ENCODE measurements at places on chromosomes 2 and 18.
A peak's percentile ranks its signal among the peaks of the same experiment; 100 is the strongest.

- DNase-seq = no peak
These were observed 540.6 kb upstream of the GCFC2 start for GRCh38 chr2:76251342-76251741.

- no peak for DNase-seq
These were observed 239.6 kb downstream of the BABAM2 start for GRCh38 chr2:28129955-28130695.

- no peak for DNase-seq
These were observed 197.8 kb downstream of the RDH14 start for GRCh38 chr2:18362696-18363095.

DNA sequence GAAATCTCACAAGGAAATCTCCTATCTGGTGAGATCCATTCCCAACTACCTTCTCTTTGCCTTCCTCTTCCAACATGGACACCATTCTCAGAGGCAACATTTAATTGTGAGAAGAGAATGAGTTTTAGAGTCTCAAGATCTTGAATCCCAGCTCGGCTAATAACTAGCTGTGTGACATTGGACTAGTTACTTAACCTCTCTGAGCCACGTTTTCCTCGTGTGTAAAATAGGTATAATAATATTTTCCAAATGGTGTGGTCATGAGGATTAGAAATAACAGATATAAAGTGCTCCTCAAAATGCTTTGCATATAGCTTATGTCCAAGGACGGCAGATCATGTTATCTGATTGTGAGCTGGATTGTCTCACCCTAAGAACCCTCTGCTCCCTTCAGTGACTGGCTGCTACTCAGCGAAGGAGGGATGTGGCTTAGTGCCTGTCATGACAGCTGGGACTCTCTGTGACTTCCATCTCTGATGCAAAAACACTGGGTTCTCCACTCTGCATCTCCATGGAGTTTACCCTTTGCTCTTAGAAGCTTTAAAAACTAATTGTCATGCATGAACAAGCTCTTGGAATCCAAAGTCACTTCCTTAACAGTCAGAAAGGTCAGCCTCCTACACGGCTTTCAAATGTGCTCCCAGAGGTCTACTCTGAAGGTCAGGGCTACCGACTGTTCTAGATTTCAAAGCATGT is 38.4 kb upstream of the MRPL19 start:
- no peak for DNase-seq

- peak; percentile 66 for DNase-seq
These were observed 32.7 kb downstream of the QPCT start for GRCh38 chr2:37377187-37377532.

GRCh38 chr2:211751848-211752247 is 786.8 kb downstream of the ERBB4 start:
- no peak for DNase-seq

GRCh38 chr2:68317971-68318913 is 1.5 kb downstream of the CNRIP1 start:
- DNase-seq = no peak

- DNase-seq = peak; percentile 23
These were observed 769 bp downstream of the ATF2 start for GRCh38 chr2:175167076-175167791.

- no peak for DNase-seq
These were observed 1.7 kb upstream of the FZD5 start for GRCh38 chr2:207771421-207771820.

DNA sequence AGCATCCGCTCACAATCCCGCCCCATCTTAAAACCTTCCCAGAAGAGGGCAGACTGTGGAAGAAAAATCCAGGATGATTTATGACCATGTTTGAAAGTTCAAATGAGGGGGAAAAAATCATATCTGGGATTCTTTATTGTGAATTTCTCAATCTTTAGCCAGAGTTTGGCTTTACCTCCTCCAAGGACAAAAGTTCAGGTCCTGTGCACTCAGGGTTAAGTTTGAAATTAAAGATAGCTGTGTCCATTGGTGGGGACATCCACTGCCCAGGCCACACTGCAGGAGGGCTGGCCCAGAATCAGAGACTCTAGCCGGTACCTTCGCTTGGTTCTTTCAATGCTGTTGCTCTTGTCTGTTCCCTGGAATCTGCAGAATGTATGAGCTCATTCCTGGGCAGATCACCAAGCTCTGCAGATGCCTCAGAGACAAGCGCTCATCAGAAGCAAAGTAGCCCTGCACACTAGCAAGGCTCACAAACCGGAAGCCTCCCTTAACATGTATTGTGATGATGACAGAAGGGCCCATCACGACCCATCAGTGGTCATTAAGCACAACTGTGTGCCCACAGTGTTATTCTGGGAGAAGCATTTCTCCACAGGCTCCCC is 375.3 kb upstream of the KLHL29 start:
- DNase-seq = no peak

DNA sequence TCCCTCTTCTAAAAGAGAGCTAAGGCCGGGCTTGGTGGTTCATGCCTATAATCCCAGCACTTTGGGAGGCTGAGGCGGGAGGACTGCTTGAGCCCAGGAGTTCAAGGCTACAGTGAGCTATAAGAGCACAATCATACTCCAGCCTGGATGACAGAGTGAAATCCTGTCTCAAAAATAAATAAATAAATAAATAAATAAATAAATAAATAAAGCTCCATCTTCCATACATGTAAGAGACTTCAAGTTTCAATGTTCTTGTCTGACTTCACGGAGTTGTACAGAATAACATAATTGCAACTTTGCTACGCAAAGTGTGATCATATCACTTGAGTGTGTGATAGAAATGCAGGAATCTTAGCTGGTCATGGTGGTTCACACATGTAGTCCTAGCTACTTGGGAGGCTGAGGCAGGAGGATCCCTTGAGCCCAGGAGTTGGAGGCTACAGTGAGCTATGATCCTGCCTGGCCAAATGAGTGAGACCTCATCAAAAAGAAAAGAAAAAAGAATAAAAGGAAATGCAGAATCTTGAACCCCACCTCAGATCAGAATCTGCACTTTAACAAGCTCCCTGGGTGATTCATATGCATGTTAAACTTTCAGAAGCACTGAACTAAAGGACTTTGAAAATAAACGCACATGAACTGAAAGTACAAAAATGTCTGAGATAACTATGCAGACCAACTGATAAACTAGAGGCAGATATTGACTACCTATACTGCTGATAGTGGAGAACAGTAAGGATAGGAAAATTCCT is 123.7 kb upstream of the SP3 start:
- DNase-seq = no peak

GRCh38 chr2:115560666-115561065 is 1118.2 kb downstream of the DPP10 start:
- no peak for DNase-seq

DNA sequence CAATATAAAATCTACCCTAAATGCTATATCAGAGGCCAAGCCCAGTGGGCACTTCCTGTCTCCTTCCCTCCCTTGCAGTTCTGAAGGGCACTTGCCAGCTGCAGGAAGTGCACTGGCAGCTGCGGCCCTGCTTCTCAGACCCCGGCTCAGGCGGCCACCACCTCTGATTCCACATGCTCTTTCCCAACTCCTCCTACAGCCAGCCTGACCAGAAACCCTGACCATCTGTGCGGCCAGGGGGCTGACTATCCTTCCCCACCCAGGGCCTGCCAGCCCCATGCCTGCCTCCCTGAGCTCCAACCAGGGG is 88.6 kb downstream of the ZBTB7C start:
- no peak for DNase-seq

DNA sequence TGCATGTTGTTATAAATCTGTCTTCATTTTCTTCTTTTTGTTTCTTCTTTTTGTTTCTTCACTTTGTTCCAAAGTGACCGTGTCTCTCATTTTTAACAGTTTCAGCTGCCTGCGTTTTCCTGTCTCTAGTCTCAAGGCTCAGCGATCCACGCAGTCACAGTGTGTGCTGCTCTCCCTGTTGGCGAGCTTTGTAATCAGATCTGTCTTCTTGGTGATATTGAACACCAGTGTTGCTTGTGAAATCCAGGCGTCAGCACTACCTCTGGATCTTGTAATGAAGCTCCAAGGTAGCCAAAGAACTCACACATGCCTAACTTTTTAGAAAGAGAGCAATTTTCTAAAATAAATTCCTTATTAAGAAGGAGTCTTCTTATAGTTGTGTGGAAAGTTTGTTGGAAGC is 13.2 kb downstream of the SNTG2 start:
- DNase-seq = no peak

GRCh38 chr18:43661570-43661969 is 384.3 kb upstream of the SYT4 start:
- peak; percentile 16 for DNase-seq

- DNase-seq = no peak
These were observed at the start of gene SNTG2 for GRCh38 chr2:950080-950966. SNTG2 (plus strand) TSS chr2:950849; CDS start chr2:950997, 148 bp downstream.

DNA sequence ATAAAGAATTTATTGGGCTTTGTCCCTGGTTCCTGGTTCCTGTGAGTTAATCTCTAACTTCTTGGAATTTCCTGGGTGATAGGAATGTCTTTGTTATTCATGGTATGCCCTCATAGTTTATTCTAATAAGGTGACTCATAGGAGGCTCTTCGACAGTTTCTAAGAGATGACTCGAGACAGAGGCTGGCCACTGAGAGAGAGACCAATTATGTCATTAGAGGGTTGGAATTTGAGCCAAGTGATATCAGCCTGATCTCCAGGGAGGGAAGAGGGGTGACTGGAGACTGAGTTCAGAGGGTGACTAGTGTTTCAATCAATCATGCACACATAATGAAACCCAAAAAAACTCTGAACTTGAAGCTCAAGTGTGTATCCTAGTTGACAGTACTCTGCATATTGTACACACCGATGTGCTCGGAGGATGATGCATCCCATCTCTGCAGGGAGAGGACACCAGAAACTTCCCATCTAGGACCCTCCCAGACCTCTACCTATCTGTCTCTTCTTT is 185.7 kb downstream of the MTCL1 start:
- DNase-seq = no peak

- DNase-seq = no peak
These were observed 20.7 kb upstream of the TLK1 start for GRCh38 chr2:171181064-171182049.

DNA sequence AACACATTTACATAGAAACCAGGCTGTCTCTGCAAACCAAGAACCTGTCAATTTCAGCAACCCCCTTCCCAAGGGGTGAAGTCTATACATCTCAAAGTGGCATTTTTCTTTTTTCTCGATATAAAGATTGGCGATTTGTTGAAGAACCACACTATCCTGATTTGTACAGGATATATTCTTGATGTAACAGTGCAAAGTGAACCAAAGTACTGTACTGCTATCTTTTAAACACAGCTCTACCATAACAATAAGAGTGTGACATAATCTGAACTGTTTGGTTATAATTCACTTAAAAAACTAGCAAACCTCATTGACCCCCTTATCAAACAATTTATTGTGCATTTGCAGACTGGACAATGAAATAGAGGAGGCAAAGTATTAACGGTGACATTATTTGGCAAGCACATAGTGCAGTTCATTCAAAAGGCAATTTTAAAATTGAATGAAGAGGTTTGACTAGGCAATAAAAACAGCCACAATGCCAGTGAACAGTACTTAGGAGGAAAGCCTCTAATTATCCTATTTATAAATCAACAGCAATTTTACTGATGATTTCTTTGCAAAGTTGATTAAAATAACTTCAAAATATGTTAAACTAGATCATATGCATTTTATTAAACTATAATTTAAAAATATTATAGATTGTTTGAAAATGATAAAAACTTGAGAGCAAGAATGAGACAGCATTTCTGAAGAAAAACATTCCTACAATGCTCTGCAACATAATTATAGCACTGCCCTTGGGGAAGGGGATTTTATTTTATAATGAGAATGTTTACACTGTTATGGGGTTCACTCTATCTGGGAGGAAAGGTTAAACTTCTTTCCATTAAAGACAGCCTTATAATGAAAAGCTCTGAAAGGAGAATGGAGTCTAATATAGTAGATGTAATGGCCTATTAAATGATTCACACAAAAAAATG is 440.9 kb downstream of the ZEB2 start:
- DNase-seq = no peak

DNA sequence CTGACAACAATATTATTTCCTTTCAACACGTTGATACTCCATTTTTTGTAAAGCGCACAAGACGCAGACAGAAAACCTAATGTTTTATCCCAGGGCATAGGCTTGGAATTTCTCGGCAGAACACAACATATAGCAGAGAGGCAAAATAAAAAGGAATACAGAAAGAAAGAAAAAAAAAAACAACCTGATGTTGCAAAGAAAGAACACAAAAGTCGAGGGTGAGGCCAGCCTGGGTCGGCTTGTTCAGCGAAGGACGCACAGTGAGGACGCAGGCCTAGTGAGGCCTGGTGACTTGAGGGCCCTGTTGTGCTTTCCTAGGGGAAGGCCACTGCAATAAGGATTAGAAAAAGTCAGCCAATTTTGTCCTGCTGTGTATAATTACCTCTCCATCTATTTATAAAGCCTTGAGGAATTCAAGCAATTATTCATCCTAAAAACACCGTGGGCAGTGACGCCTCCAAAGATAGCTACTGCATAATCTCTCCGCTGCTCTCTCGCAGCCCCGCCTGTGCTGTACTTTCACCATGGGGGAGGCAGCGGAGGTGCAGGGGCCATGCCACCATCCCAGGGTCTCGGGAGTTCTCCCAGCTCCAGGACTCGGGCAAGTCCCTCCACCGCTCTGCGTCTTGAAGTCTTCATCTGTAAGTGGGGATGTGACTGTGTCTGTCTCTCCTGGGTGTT is 61.9 kb upstream of the SH3RF3 start:
- no peak for DNase-seq

DNA sequence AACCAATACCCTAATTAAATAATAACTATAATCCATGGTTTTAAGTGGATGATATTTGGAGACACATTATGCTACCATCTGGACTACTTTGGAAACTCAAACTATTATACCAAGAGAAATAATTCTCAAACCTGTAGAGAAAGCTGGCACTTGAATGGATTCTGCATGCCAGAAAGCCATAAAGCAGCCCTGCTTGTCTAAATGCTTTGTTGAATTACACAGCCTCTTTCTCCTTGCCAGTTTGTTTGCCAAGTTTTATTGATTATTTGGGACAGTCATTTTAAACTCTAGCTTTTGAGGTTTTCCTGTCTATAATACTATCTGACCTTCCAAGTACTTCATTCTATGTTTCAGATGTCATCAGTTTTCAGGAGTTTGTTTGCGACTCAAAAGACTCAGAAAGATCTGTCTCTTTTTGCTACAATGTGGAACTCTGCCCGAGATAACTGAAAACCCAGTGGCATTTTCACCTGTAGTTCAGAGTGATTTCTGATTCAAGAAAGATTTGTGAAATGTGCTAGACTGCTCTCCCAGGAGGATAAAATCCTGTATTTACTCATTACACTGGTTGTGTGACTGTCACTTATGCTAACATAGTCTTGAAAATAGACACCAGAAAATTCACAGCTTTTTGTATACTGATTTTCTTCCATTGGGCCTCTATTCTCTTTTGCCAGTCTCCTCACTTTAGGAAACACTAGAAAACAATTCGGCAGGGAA is 29.2 kb upstream of the MBOAT2 start:
- DNase-seq = no peak
